Retina (tissue), 1 donor: ENCODE measurements at places on chromosomes 11 and 22.

DNA sequence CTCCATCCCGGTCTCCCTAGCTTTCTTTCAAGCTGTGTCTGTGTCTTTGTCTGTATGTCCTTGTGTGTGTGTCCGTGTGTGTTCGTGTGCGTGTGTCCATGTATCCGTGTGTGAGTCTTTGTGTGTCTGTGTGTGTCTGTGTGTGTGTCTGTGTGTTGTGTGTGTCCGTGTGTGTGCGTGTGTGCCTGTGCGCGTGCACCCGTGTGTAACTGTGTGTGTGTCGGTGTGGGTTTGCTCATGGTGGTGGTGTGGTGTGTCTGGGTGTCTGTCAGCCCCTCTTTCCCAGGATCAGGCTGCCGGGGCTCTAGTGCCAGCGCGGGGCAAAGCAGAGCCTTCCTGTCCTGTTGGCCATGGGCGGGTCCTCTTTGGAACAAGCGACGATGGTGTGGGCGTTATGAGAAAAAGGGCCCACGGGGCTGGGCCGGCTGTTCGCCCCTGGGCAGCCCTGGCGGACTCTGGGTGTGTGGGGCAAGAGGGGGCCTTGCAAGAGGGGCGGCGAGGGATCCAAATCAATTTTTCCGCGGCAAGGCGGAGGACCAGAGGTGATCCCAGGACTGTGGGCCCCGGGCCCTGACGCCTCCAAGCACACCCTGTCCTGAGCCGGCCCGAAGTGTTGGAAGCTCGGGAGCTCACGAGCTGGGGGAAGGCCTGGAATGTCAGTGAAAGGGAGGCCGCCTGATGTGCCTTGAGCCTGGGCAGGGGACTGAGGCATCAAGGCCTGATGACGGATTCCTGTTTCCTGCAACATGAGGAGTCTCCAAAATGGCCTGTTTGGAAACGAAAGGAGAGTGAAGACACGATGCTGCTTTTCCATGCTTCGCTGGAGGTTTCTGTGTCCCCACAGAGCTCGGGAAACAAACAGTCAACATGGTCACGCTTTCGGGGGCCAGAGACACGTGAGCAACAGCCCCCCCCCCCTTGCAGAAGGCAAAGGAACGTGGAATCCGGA lies 3929.2 kb upstream of the OR11H1 start:
- no peak for DNase-seq

DNA sequence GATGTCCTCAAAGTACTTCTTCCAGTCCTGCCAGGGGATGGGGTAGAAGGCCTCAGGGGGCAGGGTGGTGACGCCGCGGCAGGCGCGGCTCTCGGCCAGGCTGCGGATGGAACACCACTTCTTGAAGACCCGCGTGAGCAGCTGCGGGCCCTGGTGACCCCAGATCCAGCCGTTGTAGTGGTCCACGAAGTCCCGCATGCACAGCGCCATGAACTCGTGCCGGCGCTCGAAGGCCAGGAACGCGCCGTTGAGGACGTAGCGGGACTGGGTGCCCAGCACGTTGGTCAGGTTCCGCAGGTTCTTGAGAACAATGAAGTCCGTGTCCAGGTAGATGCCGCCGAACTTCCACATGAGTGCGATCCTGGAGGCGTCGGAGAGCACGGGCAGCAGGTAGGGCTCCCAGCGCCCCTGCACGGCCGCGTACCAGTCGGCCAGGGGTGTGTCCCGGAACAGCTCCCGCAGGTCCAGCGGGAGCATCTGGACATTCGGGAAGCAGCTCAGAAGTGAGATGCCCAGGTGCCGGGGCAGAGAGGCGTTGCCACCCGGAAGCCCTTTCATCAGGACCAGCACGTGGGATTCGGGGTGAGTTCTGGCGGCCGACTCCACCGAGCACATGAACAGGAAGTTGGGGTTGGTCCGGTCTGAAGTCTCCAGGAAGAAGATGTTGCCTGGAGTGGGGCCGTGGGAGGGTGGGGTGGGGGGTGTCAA lies 27.5 kb downstream of the A4GALT start:
- no peak for DNase-seq

DNA sequence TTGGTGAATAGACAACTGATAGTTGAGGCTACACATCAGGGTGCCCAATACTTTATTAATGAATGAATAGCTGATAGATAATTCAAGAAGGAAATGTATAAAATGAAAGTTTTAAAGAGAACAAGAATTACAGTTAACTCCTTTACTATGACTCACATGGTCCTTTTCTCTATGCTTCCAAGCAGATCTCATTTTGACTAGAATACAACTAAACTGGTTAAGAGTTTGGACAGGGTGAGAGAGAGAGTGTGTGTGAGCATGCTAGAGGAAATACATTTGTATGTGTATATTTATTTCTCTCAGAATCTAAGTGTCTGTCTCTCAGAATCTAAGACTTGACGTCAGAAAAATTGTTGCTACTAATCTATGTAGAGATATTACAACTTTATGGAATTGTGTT lies 66.7 kb downstream of the SIK2 start:
- DNase-seq, result no peak

- peak; percentile 80 for DNase-seq
Observed at GRCh38 chr11:45872651-45873356, 12.6 kb upstream of the MAPK8IP1 start.

DNA sequence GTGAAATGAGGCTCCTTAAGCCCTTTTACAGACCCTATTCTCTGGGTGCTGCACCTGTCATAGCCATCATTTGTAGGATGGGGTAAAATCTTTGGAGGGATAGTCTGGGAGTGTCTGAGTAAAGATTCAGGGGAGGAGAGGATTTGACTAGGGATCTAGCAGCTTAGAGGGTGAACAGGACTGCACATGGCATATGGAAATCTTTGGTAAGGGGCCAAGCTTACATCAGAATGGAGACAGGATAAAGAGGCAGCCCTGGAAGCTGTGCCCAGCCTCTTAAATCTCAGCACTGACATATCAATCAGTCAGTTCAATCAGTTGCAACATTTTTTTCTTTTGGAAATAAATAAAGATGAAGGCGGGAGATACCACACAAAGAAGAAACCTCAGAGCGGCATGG lies 301.8 kb upstream of the CADM1 start:
- DNase-seq, result no peak
